ENCODE measurements at places on chromosomes 1 and 21.

GRCh38 chr1:43438006-43438405, 15.7 kb downstream of the HYI start:
- DNase-seq: no peak

GRCh38 chr1:36525166-36525565, 42.5 kb upstream of the CSF3R start:
- no peak for DNase-seq

- no peak for DNase-seq
Measured at GRCh38 chr1:238281418-238281817, 390.7 kb upstream of the ZP4 start.

DNA sequence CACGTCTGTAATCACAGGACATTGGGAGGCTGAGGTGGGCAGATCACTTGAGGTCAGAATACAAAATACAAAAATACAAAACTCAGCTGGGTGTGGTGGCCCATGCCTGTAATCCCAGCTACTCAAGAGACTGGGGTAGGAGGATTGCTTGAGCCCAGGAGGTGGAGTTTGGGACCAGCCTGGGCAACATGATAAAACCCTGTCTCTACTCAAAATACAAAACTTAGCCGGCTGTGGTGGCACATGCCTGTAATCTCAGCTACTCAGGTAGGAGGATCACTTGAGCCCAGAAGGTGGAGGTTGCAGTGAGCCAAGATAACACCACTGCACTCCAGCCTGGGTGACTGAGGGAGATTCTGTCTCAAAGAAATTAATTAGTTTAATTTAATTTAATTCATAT, 6.5 kb upstream of the ITLN1 start:
- no peak for DNase-seq

DNA sequence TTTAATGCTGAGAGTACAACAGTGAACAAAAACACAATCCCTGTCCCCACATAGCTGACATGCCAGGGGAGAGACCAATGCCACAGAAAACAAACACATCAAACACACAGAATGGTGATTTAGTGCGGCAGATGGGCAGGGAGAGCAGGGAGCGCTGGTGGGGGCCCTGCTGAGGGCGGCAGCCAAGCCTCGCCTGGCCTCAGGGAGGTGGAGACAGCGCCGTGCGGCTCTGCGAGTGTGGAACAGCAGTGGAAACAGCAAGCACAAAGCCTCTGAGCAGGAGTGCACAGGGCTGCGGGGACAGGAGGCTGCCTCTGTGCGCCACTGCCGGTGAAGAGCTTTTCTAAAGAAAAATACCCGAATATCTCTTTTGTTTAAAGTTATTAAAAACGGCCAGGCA, 17.0 kb downstream of the MCM3AP start:
- DNase-seq: no peak

GRCh38 chr1:47779613-47780012, 217.6 kb downstream of the TRABD2B start:
- no peak for DNase-seq
